Aorta (tissue), 5 donors: ENCODE measurements at places on chromosomes 7 and 10. TPM values are rescaled to one million over a fixed set of nuclear protein-coding genes. Genes with fewer than 3 reads are reported as not detected.

GRCh38 chr7:27863880-27864279, 123.9 kb downstream of the TAX1BP1 start:
- H3K27ac ChIP-seq, result no peak overlapping the region
- no peak for DNase-seq
- no peak overlapping the region for H3K4me3 ChIP-seq

GRCh38 chr7:1536743-1537534, 6.4 kb downstream of the MAFK start:
- peak; percentile 98 for DNase-seq
- no peaks in the 10 kb centered on the region for H3K36me3 ChIP-seq
- H3K4me3 ChIP-seq, result peak overlapping the region; percentile 32
- H3K27ac ChIP-seq, result peak overlapping the region; percentile 88
- H3K27me3 ChIP-seq, result no peaks in the 10 kb centered on the region
- H3K4me1 ChIP-seq, result no peaks in the 10 kb centered on the region

DNA sequence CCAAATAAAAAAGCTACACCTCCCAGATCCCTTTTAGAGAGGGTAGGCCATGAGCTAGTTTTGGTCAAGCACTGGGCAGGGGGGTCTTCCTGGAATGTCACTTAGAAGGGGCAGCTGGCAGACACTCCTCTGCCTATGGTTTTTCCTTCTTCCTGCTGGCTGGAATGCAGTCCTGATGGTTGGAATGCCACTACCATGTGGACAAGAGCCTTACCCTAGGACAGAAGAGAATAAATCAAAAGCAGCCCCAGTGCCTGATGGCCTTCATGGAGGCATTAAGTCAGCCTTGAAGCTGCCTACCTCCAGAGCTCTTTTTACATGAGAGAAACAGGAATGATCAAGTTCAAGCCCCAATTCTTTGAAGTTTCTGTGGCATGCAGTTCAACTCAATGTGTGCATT, 43.5 kb upstream of the SORBS1 start:
- H3K27me3 ChIP-seq, result no peaks in the 10 kb centered on the region
- peaks cover 3% of the 10 kb centered on the region for H3K4me1 ChIP-seq
- no peak for DNase-seq
- peak overlapping the region; percentile 91 for H3K27ac ChIP-seq
- H3K36me3 ChIP-seq, result peaks cover 4% of the 10 kb centered on the region
- H3K4me3 ChIP-seq, result no peak overlapping the region

GRCh38 chr7:94069162-94069739, 65.1 kb upstream of the BET1 start:
- H3K36me3 ChIP-seq, result no peaks in the 10 kb centered on the region
- DNase-seq, result no peak
- no peak overlapping the region for H3K4me3 ChIP-seq
- H3K4me1 ChIP-seq, result no peaks in the 10 kb centered on the region

- no peak for DNase-seq
- no peak overlapping the region for H3K27ac ChIP-seq
- H3K27me3 ChIP-seq, result no peaks in the 10 kb centered on the region
Observed at GRCh38 chr10:115947104-115947503, 325.9 kb downstream of the GFRA1 start.

- H3K36me3 ChIP-seq, result no peaks in the 10 kb centered on the region
- H3K27ac ChIP-seq, result no peak overlapping the region
- no peak overlapping the region for H3K4me3 ChIP-seq
- no peaks in the 10 kb centered on the region for H3K4me1 ChIP-seq
- peak; percentile 79 for DNase-seq
Observed at GRCh38 chr7:1432411-1433082, 26.7 kb downstream of the MICALL2 start.

- no peak for DNase-seq
- no peak overlapping the region for H3K27ac ChIP-seq
- H3K27me3 ChIP-seq, result no peaks in the 10 kb centered on the region
- no peak overlapping the region for H3K4me3 ChIP-seq
- H3K4me1 ChIP-seq, result no peaks in the 10 kb centered on the region
Observed at GRCh38 chr10:90075995-90076394, 374.6 kb downstream of the KIF20B start.

- no peaks in the 10 kb centered on the region for H3K36me3 ChIP-seq
- no peaks in the 10 kb centered on the region for H3K27me3 ChIP-seq
- H3K27ac ChIP-seq, result no peak overlapping the region
- DNase-seq, result no peak
- no peak overlapping the region for H3K4me3 ChIP-seq
Observed at GRCh38 chr10:5390607-5391205, 13.9 kb downstream of the TUBAL3 start.

- H3K4me3 ChIP-seq, result no peak overlapping the region
- no peaks in the 10 kb centered on the region for H3K27me3 ChIP-seq
- H3K27ac ChIP-seq, result no peak overlapping the region
- no peaks in the 10 kb centered on the region for H3K36me3 ChIP-seq
Observed at GRCh38 chr10:58829839-58830238, 317.2 kb downstream of the BICC1 start.

DNA sequence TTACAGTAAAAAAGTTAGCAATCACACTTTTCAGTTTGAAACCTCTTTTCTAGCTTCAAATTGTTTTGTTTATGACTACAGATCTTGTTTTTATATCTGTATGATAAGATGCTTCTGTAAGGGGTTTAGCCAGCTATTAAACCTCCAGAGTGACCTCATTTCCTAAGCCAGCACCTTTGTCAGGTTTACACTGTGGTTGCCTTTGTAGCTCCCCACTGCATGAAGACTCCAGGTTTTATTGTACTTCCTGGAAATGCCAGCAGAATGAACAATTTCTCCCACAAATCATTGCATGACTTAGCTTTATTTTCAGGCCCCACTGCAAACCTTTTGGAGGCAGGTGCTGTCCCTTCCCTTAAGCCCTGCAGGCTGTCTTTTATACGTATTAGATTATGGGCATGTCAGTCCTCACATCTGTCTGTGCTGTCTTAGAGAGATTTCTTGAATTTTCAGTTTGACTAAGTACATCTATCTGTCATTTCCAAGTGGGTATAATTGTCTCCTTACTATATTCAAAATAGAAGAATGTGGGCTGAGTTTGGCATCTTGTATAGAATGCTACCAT, 8.2 kb upstream of the AGR3 start:
- no peak overlapping the region for H3K4me3 ChIP-seq
- H3K27me3 ChIP-seq, result no peaks in the 10 kb centered on the region
- H3K36me3 ChIP-seq, result no peaks in the 10 kb centered on the region
- no peaks in the 10 kb centered on the region for H3K4me1 ChIP-seq

GRCh38 chr7:14688208-14688607, 214.3 kb downstream of the DGKB start:
- no peak overlapping the region for H3K4me3 ChIP-seq
- no peak overlapping the region for H3K27ac ChIP-seq
- no peaks in the 10 kb centered on the region for H3K4me1 ChIP-seq
- no peaks in the 10 kb centered on the region for H3K36me3 ChIP-seq
- DNase-seq, result no peak

The ACTL6B gene
- total RNA-seq, result not detected

DNA sequence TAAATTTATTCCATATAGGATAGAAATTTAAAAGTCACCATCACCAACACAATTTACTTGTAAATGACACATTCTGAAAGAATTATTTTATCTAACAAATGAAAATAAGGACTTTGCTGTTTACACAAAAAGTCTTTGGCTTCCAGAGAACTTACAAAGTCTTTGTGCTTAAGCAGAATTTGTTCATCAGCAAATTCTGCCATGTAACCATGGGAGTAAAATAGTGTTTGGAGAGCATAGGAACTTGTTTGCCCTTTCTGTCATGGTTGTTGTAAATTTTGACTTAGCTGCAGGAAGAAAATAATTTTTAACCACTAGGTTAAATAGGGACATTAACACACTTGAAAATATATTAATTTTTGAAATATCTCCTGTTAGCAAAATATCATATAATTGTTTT, 15.2 kb downstream of the FGL2 start:
- no peaks in the 10 kb centered on the region for H3K36me3 ChIP-seq
- no peaks in the 10 kb centered on the region for H3K4me1 ChIP-seq
- no peak overlapping the region for H3K4me3 ChIP-seq
- H3K27me3 ChIP-seq, result no peaks in the 10 kb centered on the region
